Gastroesophageal sphincter (tissue), 4 donors: ENCODE measurements at places on chromosomes 16 and 17.

- ATAC-seq = peak; percentile 93
Observed at GRCh38 chr16:2927010-2927646, 15.4 kb downstream of the FLYWCH1 start.

DNA sequence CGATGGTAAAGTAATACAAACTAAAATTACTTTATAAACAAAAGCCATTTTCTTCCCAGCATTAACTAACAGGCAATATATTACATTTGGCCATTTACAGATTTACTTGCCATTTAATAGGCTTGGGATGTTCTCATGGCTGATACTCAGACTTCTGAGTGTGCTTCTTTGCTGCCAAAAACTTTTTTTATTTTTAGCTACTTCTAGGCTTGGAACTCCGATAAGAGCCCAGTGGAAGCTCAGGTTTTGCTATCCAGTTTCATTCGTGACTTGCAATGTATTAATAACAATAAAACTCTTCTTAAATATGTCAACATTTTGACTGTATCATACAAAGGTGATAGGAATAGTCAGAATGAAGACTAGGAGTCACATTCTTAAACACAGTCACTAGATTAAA lies 152.3 kb downstream of the ITFG1 start:
- ATAC-seq = no peak

DNA sequence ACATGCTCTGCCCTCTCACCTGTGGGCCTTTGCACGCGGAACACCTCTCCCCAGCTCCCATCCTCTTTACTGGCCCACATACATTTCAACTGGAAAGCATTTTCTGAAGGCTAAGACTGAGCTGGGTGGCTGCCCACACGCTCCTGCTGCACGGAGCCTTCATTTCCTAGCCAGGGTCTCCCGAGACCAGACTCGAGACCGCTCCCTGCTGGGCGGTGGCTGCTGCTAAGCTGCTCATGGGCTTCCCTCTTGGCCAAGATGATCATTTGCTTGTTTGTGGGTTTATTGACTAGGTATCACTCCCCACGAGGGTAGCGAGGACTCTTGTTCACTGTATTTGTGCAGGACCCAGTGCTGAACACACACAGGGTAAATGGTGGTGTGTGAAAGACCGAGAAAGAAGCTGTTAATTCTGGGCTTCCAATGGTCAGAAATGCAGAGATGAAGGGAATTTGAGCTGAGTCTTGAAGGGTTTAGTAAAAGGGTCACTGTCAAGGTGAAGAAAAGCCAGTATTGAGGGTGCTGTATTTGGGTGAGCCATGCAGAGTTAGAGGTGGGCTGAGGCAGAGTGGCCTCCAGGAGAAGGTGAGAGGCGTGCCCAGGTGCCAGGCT lies 907 bp downstream of the TRAPPC2L start:
- ATAC-seq = peak; percentile 52

DNA sequence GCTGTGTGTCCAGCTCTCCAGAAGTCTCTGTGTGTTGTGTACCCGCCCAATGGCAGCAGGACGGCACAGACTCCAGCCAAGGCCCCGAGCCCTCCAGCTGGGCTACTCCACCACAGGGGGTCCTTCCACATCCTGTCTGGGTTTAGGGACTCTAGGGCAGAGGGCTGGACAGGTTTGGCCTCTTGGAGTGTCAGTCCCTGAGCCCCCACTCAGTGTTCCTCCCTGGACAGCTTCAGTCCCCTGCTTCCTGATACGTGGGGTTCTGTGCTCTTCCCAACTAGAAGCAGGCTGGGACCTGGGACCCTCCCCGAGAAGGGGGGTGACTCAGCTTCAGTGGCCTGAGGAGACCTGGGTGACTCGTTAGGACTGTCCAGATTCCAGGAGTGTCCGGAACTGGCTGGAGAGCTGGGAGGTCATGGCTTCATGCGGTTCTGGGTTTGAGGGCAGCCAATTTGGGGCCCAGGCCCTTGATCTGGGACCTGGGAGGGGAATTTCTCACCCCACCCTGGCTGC lies 4.2 kb downstream of the CDK3 start:
- ATAC-seq = no peak

GRCh38 chr17:60141111-60142018 lies 8.4 kb upstream of the CA4 start:
- no peak for ATAC-seq

DNA sequence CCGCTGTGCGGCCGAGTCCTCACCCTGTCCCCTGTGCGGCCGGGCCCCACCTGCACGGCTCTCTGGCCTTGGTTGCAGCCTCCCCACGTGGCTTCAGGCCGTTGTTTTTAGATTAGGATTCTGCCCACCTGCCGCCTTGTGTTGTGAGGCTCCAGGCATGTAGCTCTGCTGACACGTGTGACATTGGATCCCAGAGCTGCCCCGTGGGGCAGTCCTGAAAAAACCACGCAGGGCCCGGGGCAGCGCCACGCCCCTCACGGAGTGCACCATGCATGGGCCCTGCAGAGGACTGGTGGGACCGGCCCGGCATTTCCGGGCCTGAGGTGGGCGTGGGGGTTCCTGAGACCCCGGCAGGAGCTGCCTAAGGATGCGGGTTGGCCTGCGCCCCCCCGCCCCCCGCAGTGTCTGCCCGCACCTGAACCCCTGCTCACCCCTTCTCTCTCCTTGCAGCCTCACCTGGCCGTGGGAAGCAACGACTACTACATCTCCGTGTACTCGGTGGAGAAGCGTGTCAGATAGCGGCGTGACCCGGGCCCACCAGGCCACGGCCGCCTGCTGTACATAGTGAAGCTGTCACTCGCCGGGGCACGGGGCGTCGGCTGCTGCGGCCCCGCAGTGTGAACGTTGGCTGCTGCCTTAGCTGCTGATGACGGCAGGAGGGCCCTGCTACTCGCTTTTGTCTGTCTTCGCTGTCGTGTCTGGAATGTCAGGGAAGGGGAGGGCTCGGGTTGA lies 27.7 kb upstream of the CHMP6 start:
- ATAC-seq = no peak

DNA sequence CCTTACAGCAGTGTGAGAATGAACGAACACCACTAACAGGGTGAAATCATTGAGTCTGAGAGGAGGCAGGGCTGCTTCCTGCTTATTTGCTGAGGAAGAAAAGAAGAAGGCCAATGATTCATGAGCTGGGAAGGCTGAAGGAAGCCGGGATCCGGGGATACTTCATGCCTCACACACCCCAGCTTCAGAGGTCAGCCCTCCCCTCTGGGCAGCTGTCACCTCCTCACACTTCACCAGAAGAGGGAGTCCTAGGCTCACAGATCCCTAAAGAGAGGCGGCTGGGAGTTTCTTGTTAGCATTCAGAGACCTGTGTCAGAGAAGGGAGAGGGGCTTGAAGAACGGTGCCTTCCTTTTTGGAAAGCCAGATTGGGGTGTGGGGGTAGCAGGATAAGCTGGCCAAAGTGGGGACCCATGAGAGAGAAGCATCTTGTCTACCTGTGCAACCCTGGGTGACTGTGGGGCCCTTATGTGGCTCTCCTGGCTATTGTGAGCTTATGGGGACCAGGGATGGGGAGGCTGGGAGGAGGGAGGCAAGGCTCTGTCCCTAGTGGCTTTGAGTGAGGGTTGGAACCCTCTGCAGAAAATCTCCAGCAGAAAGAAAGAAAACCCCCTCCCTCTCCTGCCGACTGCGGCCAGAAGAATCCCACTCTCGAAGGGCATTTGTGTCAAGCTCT lies 94.6 kb downstream of the RGS9 start:
- ATAC-seq = peak; percentile 75

DNA sequence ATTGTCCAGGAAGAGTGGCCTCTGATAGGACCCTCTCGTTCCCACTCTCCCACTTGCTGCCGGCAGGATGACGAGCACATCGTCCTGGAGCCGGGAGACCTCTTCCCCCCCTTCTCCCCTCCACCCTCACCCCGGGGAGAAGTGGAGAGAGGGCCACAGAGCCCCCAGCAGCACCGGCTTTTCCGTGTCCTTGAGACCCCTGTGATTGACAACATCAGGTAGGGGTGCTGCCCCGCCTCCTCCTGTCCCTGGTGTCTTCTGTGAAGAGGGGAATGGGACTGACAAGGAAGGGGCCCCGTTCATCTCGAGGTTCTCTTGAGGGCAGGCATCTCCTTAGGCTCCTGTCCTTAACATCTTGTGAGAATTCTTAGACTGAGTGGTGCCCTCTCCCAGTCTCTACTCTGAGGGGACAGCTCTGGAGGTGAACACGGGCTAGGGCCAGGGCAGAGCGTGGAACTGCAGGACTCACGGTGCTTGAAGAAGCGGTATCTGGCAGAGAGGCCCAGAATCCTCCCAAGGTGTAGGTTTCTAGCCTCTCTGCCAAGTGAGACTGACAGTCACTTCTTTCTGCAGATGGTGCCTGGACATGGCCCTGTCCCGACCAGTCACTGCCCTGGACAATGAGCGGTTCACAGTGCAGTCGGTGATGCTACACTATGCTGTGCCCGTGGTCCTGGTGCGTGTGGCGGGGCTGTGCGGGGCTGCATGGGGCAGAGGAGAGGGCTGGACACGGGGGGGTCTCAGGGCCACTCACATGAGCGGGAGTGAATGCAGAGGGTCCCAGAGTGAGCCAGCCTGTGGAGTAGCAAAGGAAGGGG lies 26.4 kb downstream of the CASKIN2 start:
- ATAC-seq = no peak

GRCh38 chr17:78253946-78254672 lies 22.7 kb downstream of the TMEM235 start:
- peak; percentile 81 for ATAC-seq

- ATAC-seq = no peak
Observed at GRCh38 chr17:37640015-37640414, 3.2 kb downstream of the DDX52 start.

DNA sequence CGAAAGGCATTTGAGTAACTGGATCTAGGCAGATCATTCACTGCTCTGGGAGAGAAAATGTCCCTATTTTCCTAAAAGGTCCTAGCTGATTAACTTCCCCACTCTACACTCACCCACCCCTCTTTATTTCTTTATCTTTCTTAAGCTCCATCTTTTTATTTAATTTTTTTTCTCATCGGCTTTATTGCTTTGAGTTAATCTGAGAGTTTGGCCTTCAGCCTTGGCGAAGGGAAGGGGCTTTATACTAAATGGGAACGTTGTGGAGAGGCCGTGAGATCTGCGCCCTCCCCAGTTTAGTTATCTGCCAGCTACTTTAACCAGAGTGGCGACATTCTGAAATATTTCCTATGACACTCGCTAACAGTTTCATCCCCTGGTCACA lies 882 bp upstream of the TOX3 start:
- ATAC-seq = no peak

GRCh38 chr16:49337814-49338350 lies 35.7 kb upstream of the C16orf78 start:
- ATAC-seq = no peak

DNA sequence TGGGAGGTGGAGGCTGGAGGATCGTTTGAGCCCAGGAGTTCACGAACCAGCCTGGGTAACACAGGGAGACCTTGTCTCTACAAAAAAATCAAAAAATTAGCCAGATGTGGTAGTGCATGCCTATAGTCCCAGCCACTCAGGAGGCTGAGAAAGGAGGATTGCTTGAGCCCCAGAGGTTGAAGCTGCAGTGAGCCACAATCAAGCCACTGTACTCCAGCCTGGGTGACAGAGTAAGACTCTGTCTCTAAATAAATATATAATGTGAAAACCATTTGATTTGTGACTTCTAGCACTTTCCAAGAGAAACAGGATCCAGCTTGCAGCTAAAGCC lies 459.1 kb downstream of the SOX9 start:
- ATAC-seq = no peak

GRCh38 chr16:89705006-89705405 lies 3.5 kb upstream of the SPATA2L start:
- no peak for ATAC-seq

DNA sequence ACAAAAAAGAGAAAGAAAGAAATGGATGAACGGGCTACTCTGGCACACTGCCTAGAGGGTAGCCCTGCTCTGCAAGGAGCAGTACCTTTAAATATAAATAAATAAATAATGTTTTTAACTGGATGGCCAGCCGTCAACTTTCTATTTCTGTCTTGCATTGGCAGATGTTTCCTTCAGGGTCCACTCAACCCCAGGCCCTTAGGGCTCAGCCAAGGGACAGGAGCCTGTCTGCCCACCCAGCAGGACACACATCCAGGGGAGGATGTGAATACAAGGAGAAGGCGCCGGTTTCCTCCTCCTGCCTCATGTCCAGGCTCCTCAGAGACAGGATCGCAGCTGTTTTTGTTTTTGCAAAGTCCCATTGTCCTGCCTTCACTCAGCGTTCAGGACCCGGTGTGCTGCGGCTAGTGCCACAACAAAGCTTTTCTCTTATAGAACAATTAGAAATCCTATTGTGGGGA lies 22.6 kb downstream of the TTYH2 start:
- ATAC-seq = no peak

DNA sequence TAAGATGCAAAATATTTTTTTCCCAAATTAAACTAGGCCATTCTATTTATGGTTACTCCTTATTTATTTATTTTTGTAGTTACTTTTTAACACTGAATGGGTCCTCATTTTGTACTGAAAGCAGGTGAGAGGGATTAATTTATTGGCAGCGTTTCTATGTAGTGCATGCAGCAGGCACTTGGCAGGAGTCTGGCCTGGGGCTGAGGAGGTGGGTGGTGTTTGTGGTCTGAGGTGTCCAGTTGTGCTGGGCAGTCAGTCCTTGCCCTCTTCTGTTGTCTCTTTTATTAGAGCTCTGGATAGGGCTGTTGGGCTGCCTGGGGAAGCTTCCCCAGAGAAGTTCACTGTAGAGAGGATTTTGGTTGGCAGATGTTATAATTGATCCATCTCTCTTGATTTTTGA lies 12.7 kb downstream of the SEC14L1 start:
- ATAC-seq = no peak

DNA sequence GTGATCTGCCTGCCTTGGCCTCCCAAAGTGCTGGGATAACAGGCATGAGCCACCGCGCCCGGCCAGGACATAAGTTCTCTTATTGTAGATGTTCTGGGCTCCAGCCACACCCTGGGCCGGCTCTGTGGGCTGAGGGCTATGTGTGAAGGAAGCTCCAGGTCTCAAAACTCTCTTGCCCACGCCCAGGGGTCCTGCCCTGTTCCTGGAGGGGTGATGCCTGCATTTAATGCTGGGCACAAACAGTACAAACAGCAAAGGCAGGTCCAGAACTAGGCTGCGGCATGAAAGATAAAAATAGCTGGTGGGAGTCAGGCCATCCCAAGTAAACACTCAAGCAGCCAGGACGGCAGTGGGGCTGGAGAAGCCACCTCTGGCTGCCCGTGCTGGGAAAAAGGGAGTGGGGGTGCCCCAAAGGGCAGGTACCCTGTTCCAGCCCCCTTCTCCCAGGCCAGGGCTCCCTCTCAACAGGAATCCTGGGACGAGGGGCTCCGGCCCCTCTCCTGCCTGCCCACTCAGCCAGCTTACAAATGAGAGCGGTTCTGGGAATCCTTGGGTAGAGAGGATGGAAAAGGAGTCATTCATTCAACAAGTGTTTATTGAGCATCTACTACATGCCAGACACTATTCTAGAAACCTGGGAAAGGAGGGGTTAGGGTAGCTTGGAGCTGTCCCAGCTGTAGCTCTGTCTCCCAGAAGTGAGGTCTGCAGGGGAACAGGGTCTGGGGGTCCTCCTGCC lies 4.6 kb downstream of the TRIM47 start:
- ATAC-seq = no peak

DNA sequence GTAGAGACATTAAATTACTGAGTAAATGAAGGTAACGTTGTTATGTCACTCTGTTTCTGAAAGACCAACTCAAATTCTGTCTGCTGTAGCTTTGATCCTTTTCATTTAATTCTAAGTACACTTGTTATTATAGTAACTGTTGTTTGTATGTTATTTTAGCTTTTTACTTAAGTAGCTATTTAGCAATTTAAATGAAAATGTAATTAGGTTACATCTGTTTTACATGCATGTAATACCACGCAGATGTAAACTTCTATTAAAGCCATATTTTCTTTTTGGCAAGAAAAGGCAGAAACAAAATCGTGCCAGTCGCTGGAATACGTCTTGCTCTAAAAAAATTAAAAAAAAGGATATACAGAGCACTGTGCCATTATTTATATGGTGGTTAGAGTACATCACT lies 282.8 kb downstream of the FTO start:
- ATAC-seq = no peak
